Right atrium auricular region (tissue), 2 donors: ENCODE measurements at places on chromosomes 11 and 22. TPM values are rescaled to one million over a fixed set of nuclear protein-coding genes. Genes with fewer than 3 reads are reported as not detected.

APLNR gene
- total RNA-seq: 6.3 TPM

DNA sequence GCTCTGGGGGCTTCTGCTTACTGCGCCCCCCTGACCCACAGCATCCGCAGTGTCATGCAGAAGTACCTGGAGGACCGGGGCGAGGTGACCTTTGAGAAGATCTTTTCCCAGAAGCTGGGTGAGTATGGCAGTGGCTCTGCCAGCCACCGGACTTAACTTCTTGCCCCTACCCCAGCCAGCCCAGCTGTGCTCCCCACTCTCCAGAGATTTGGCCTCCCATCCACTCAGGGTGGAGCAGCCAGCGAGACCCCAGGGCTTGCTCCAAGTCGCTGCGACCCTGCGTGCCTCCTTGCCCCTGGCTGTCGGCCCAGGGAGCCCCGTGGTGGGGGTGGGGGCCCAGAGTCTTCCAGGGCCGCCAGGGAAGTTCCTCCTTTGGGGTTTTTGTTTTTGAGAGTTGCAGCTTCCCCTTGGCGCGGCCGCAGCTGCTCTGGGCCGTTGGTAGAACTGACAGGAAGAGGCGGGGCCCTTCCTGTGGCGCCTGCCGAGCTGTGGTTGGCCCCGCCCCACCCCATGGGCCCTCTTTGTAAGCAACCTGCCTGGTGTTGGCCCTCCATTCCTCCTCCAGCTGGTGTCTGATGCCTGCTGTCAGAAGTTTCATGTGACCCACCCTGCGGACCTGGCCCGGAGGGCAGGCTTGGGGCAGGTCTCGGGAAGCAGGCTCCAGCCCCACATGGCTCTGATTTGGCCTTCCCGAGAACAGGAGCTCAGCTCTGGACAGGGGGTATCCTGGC is 11.1 kb downstream of the GRK2 start:
- DNase-seq: peak; percentile 96
- peak overlapping the region; percentile 90 for H3K27ac ChIP-seq
- no peaks in the 10 kb centered on the region for H3K27me3 ChIP-seq
- peaks cover 39% of the 10 kb centered on the region for H3K36me3 ChIP-seq
- peak overlapping the region; percentile 38 for H3K4me3 ChIP-seq

GRCh38 chr11:35039076-35039475 is 99.9 kb upstream of the CD44 start:
- no peaks in the 10 kb centered on the region for H3K4me1 ChIP-seq
- H3K27ac ChIP-seq: no peak overlapping the region
- H3K27me3 ChIP-seq: no peaks in the 10 kb centered on the region
- H3K4me3 ChIP-seq: no peak overlapping the region

DNA sequence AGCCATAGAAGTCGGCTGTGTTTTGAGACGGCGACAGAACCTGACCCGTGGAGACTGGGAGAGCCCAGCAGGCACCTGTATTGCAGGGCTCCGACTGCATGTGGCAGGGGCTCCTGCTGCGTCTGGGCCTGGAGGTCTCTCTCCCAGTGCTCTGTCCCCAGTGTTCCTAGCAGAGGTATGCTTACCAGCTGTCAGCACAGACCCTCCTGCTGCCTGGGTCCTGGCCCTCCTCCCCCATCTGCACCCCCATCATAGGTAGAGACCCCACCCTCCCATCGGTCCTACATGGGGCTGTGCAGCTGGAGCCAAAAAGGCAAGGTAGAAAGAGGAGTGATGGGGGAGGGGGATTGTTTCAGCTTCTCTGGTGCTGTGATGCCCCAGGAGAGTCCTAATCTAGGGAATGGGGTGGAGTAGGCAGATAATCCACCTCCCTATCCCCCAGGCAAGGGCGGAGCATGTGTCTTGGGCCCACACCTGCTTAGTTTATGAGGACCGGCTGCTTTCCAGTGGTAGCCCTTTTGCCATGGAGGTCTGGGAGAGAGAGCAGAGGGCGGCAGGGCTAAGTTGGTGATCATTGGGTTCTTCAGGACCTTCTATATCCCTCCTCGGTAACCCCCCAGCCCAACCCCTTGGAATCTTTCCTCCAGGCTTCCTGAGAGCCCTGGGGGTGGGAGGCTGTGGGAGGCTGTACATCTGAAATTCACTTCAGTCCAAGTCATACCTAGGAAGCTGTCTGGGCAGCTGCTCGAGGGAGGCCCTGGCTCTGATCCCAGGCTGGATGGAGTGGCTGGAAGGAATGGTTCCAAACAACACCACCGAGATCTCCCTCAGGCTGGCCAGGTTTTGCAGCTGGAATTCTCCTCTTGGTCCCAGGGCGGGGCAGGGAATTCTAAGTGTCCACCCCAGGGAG is 5.3 kb downstream of the SLC7A4 start:
- no peak for DNase-seq
- H3K27ac ChIP-seq: no peak overlapping the region
- no peak overlapping the region for H3K4me3 ChIP-seq
- peaks cover 13% of the 10 kb centered on the region for H3K4me1 ChIP-seq

TEX12 gene
- total RNA-seq: not detected

CCDC73 gene
- not detected for total RNA-seq

RBMXL2 gene
- total RNA-seq: not detected

DNA sequence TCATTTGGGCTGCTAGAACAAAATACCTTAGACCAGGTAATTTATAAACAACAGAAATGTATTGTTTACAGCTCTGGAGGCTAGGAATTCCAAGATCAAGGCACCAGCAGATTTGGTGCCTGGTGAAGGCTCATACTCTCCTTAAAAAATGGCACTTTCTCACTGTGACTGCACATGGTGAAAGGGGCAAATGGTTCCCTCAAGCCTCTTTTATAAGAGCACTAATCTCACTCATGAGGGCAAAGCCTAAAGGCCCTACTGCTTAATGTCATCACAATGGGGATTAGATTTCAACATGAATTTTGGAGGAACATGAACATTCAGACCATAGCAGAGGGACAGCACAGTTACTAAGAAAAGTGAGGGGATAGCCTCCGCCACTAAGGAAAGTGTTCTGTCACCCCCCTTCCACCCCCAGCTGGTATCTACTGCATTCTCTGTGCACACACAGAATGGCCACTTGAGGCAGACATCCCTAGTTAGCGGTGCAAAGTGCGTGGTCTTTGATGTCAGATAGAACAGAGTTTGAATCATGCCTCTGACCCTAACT is 47.2 kb upstream of the CEP295 start:
- no peaks in the 10 kb centered on the region for H3K27me3 ChIP-seq
- no peaks in the 10 kb centered on the region for H3K36me3 ChIP-seq
- no peaks in the 10 kb centered on the region for H3K4me1 ChIP-seq

DNA sequence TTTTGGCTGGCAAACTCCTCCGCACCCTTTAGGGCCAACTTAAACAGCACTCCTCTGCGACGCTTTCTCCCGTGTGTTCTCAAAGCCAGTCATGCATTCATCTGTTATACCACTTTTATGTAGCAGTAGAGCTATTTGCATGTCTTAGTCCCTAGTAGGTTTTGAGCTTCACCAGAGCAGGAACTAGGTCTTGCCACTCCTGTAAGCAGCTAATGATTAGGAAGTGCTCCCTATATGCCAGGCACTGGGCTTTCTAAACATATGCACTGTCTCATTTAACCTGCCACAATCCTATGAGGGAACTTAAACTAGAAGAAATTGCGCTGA is 180.8 kb downstream of the DBX1 start:
- peaks cover 6% of the 10 kb centered on the region for H3K36me3 ChIP-seq
- no peak overlapping the region for H3K27ac ChIP-seq
- no peaks in the 10 kb centered on the region for H3K27me3 ChIP-seq

GRCh38 chr22:31474743-31475142 is 14.9 kb downstream of the EIF4ENIF1 start:
- H3K27me3 ChIP-seq: no peaks in the 10 kb centered on the region
- H3K4me3 ChIP-seq: no peak overlapping the region
- H3K27ac ChIP-seq: no peak overlapping the region
- H3K4me1 ChIP-seq: no peaks in the 10 kb centered on the region
- no peak for DNase-seq

DNA sequence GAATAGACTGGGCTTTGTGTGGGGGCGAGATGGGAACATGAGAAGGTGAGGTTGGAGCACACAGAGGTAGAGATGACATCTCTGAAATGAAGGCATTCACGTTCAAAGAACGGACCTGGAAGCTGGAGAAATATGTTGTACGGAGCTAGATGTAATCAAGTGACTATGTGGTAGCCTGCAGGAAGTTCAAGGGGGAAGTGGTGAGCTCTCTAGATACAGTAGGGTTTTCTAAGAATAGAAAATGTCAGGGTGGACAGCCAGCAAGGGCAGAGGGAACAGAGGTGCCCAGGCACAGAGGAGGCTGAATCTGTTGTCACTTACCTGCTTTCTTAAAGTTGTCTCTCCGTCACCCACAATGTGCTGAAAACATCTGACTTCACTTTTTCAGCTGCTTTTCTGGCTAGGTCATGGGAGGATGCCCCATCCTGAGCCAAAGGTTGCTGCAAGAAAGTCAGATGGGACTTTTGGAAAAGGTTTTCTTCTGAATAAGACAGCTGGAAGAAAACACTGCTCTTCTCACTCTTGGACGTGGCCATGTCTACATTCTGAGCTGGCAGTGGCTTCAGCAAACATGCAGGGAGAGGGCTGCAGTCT is 171.5 kb upstream of the B3GAT1 start:
- DNase-seq: peak; percentile 34
- H3K27me3 ChIP-seq: no peaks in the 10 kb centered on the region
- no peak overlapping the region for H3K27ac ChIP-seq
- H3K4me1 ChIP-seq: no peaks in the 10 kb centered on the region
- H3K36me3 ChIP-seq: no peaks in the 10 kb centered on the region
- H3K4me3 ChIP-seq: no peak overlapping the region

- H3K4me1 ChIP-seq: no peaks in the 10 kb centered on the region
- H3K27ac ChIP-seq: no peak overlapping the region
- H3K36me3 ChIP-seq: no peaks in the 10 kb centered on the region
- no peak for DNase-seq
Measured at GRCh38 chr22:35534091-35534490, 6.5 kb upstream of the RASD2 start.

DNA sequence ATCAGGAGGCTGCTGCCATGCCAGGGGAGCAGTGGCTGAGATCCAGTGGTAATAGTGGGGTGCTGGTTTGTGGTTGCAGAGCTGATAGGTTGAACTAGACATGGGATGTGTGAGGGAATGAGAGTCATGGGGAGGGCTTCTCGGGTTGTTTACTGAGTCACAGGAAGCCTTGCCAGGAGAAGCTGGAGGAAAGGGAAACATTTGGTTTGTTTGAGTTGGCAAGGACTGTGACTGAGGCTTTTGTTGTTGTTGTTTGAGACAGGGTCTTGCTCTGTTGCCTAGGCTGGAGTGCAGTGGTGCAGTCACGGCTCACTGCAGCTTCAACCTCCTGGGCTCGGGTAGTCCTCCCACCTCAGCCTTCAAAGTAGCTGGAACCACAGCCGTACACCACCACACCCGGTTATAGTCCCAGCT is 49.3 kb downstream of the CABIN1 start:
- H3K4me3 ChIP-seq: no peak overlapping the region
- H3K27ac ChIP-seq: no peak overlapping the region
- peaks cover 82% of the 10 kb centered on the region for H3K36me3 ChIP-seq
- H3K4me1 ChIP-seq: no peaks in the 10 kb centered on the region
- peak; percentile 69 for DNase-seq
